ENCODE measurements at places on chromosomes 2 and 18.

- peak; percentile 26 for DNase-seq
These were observed 256.8 kb downstream of the RNF152 start for GRCh38 chr18:61635901-61636528.

DNA sequence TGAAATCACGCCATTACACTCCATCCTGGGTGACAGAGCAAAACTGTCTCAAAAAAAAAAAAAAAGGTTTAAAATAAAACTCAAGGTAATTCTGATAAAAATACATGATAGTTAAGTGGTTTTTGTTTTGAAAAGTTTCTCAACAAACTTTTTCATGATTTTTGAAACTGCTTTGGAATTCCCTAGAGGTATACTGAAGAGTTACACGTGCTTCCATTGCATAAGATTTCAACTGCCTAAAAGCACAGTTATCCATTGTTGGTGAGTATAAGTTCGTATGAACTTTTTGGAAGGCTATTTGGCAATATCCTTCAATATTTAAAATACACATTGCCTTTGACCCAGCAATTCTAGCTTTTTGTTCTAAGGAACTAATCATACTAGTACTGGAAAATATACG is 74.9 kb downstream of the USP34 start:
- no peak for DNase-seq

DNA sequence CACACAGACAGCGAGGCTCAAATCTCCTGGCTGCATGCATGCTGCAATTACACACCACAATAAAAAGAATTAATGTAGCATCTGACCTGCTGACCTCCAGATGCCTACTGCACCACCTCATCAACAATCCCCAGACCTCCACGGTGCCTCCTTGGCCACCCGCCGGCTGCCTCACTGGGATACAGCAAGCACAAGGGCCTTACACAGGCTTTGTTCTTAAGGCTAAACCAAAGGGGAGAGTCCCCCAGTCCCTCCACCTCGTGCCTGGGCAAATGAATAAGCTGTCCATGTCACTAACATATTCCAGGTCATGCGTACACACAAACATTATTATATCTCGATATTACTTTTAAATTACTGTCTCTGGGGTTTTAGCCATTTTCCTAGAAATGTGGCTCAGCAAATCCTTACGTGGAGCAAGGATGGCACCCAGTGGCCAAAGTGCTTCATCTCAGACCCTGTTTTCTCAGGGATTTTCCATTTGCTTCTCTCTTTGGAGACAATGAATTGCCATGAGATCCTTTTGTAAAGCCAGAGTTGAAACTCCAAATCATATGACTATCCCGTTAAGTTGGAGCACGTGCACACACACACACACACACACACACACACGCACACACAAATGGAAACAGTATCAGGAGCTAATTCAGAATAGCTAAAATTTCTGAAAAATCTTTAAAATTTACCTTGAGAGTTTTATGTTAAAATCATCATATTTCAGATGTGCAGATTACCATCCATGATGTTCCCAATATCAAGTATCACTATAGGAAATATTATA is 313.8 kb downstream of the PDE11A start:
- no peak for DNase-seq

DNA sequence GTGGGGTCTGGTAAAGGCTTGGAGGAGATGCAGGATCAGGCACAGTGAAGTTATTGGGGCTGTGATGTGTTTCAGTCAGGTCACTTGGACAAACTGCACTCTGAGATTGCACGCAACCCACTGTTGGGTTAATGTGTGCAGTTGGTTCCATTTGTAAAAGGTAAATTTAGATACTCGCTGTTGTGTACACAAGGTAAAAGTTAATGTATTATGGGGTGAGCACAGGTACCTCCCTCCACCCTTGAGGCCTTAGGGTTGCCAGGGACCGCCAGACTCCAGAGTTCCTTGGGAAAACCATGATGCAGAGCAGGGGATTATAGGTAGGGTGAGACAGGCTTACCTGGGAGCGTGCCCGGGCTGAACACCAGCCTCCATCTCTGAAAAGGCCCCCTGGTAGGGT is 20.1 kb downstream of the IMPA2 start:
- no peak for DNase-seq

DNA sequence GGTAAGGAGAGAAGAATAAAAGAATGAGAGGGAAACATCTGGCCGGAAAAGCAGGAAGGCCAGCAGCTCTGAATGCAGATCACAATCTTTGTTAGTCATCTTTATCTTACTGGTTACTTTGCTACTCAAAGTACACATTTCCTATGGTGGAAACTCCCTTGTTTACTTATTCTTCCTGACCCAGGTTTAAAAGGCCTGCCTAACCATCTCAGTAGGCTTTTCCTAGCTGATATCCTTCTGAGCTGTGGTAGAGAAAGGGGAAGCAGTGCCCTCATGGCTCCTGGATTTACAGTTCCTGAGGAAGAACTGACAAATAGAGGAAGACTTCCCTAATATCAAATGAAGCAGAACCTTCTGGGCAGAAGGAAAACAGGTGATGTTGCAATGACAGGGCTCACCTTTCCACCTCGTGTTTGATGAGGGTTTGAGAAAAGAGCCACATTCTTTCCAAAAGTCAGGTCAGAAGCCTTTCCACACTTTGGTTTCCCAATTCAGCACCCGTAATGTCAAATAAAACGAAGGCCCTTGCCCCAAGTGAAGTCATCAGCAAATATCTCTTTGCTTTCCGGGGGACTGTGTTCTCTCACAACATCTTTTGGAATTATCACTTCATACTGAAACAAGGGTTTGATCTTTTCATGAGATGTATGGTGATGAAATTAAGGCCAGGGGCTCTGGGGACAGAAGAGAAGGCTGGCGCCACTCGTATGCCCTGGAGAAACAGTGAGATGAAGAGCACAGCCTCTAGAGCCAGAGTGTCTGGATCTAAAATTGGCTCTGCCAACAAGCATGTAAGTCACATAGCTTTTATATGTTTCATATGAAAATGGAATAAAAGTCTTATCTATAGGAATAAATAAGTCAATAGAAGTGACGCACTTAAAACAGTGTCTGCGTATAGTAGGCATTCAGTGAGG is 26.7 kb upstream of the APOB start:
- no peak for DNase-seq

DNA sequence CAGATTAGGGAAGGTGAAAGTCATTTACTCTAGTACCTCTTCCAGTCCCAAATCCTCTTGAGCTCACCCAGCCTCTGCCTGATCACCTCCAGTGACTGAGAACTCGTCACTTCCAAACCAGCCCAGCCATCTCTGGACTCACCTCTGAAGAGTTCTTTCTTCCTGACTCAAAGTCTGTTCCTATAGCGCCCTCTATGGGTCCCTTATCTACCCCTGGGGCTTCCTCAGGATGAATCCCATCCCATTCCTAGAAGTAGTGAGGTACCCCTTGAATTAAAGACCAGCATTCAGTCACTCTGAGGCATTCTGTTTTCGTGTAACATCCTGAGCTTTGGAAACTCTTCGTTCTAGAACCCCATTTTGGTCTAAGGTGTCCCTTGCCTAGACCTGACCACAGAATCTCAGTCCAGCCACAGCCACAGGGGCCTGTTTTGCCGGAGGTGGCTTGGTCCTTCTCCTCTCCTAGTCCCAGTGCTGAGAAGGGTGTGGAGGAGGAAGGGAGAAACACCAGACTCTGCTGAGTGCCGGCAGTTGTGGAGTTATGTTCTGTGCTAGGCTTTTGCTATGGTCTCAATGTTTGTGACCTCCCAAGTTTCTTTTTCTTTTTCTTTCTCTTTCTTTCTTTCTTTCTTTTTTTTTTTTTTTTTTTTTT is 32.7 kb downstream of the SIX3 start:
- peak; percentile 24 for DNase-seq

GRCh38 chr2:160214461-160215445 is 14.7 kb upstream of the ITGB6 start:
- peak; percentile 77 for DNase-seq

- DNase-seq, result no peak
These were observed 493.0 kb upstream of the ACVR2A start for GRCh38 chr2:147351784-147352183.

GRCh38 chr2:220104871-220105351 is 477.5 kb downstream of the SLC4A3 start:
- peak; percentile 69 for DNase-seq

DNA sequence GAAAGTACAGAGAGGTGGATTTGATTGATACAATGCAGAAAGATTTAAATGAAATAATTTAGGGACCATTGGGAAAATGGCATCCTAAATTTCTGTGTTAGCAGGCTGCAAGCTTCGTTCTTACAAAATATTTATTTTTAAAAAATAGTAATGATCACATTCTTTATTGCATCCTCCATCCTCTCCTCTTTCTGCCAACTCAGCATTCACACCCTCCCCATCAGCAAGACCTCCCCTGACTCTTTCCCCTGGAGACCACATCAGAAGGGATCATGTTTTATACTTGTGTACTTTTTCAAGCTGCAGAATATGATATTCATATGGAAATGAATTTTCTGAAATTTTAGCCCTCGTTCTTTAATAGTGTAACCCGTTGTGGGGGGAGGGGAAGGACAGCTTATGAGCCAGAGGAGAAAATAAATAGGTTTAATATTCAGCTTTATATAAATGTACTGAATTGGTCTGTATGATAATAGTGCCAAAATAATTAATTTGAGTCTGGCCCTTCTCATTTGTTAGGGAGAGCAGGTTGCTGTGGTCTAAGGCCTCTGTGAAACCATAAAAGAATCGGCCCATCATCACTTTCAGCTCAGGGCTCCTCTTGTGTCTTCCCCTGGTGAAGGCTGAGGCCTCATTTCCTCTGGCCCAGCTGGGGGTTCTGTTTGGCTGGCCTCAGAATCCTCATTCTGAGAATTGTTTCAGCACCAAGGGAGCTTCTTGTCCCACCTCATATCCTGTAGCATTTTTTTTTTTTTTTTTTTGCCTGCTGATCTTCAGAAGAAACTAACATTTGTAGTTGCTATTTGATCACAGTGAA is 330.8 kb downstream of the TXNL1 start:
- no peak for DNase-seq

DNA sequence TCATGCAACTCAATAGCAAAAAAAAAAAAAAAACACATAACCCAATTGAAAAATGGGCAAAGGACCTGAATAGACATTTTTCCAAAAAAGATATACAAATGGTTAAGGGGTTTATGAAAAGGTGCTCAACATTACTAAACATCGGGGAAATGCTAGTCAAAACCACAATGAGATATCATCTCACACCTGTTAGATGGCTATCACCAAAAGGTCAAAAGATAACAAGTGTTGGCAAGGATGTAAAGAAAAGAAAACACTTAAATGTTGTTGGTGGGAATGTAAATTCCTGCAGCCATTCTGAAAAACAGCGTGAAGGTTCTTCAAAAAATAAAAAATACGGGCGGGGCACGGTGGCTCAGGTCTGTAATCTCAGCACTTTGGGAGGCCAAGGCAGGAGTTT is 112.4 kb upstream of the CAB39 start:
- no peak for DNase-seq

GRCh38 chr2:212902421-212902820 is 249.0 kb downstream of the IKZF2 start:
- DNase-seq, result no peak

DNA sequence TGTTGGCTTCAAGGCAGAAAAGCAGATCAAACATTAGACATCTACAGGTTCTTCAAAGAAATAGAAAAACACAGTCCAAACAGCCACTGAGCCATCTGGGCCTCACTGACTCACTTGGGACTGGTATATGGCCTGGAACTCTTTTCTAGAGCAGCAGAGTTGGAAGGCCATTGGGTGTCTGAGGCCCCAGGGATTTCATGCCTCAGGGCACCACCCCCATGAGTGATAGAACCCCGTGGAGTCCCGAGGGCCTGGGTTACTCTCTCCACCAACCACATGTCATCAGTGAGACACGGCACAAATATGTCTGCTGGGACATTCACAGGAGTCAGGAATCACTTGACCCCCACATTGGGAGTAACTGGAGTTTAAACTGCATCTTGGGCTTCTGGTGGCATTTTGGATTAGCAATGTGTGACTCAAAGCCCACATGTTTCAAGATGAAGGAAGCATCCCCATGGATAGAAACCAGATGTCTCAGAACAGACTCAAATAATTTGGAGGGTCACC is 44.0 kb downstream of the CAPN13 start:
- peak; percentile 54 for DNase-seq
